ENCODE measurements at places on chromosomes 12 and 14. TPM values are rescaled to one million over a fixed set of nuclear protein-coding genes. Genes with fewer than 3 reads are reported as not detected.

The AJUBA gene
- polyA plus RNA-seq = not detected

The MYF6 gene
- polyA plus RNA-seq = not detected

The BCL11B gene
- polyA plus RNA-seq = 1.0 TPM

The PMCH gene
- polyA plus RNA-seq = not detected

The UTP20 gene
- polyA plus RNA-seq = 4.8 TPM

The HOXC9 gene
- polyA plus RNA-seq = not detected

GRCh38 chr12:130655881-130656280, 60.2 kb downstream of the RIMBP2 start:
- H3K4me3 ChIP-seq = no peak overlapping the region
- DNase-seq = no peak
- H3K36me3 ChIP-seq = no peaks in the 10 kb centered on the region
- H3K27me3 ChIP-seq = peaks cover 8% of the 10 kb centered on the region
- no peak overlapping the region for H3K27ac ChIP-seq
- H3K4me1 ChIP-seq = no peaks in the 10 kb centered on the region

- peaks cover 59% of the 10 kb centered on the region for H3K4me1 ChIP-seq
- no peak for DNase-seq
- H3K27me3 ChIP-seq = no peaks in the 10 kb centered on the region
- peaks cover 8% of the 10 kb centered on the region for H3K36me3 ChIP-seq
- no peak overlapping the region for H3K27ac ChIP-seq
- H3K4me3 ChIP-seq = no peak overlapping the region
Measured at GRCh38 chr14:95132760-95133159, 24.6 kb downstream of the DICER1 start.

- no peak overlapping the region for H3K4me3 ChIP-seq
- H3K36me3 ChIP-seq = peaks cover 6% of the 10 kb centered on the region
- no peak overlapping the region for H3K27ac ChIP-seq
Measured at GRCh38 chr12:62290846-62291245, 30.6 kb downstream of the USP15 start.

DNA sequence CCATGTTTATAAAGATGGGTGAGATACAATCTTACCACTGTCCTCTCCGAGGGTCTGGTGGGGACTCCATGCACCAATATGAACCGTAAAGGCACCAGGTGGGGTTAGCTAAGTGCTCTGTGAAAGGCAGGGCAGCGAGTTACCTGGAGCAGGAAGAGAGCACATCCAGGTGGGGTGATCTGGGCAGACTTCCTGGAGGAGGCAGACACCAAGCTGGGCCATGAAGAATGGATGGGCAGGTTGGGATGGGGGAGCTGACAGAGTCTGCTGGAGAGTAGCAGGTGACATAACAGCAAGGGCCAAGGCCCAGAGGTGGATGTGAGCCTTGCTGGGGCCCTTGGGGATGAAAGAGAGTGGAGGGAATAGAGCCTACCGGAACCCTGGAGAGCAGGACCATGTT, 45.9 kb downstream of the RIN3 start:
- H3K27ac ChIP-seq = peak overlapping the region; percentile 71
- H3K36me3 ChIP-seq = peaks cover 30% of the 10 kb centered on the region
- H3K4me1 ChIP-seq = peaks cover 72% of the 10 kb centered on the region
- no peak overlapping the region for H3K4me3 ChIP-seq

- peaks cover 71% of the 10 kb centered on the region for H3K4me1 ChIP-seq
- no peak for DNase-seq
- no peaks in the 10 kb centered on the region for H3K36me3 ChIP-seq
- H3K27me3 ChIP-seq = peaks cover 28% of the 10 kb centered on the region
- peak overlapping the region; percentile 96 for H3K4me3 ChIP-seq
- peak overlapping the region; percentile 14 for H3K27ac ChIP-seq
Measured at GRCh38 chr14:64508215-64508776, 3.7 kb downstream of the ZBTB1 start.

- no peaks in the 10 kb centered on the region for H3K27me3 ChIP-seq
- H3K4me3 ChIP-seq = no peak overlapping the region
- H3K4me1 ChIP-seq = no peaks in the 10 kb centered on the region
- no peak overlapping the region for H3K27ac ChIP-seq
Measured at GRCh38 chr14:28116716-28117115, 649.9 kb upstream of the FOXG1 start.

GRCh38 chr12:131818821-131819585, 9.2 kb upstream of the MMP17 start:
- DNase-seq = no peak
- H3K27ac ChIP-seq = no peak overlapping the region

DNA sequence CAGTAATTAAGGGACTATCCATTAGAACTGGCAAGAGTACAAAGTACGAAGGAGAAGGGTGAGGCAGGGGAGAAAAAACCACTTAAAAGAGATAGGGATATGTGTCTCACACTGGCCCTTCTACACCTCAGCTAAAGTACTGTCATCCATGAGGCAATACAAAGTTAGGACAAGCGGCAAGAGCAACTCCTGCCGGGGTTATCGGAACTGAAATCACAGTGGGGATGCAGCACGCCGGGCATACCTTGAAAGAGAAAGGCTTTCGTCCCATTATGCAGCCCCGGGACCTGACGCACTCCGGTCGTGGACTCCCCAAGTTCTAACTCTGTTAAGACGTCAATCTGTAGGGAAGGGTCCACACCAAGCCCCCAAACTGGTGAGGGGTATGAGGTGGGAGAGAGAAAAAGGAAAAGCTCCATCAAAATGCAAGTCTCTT, 1.1 kb downstream of the NELL2 start:
- no peak for DNase-seq
- H3K36me3 ChIP-seq = peaks cover 6% of the 10 kb centered on the region
- peak overlapping the region; percentile 84 for H3K4me3 ChIP-seq
- no peak overlapping the region for H3K27ac ChIP-seq

DNA sequence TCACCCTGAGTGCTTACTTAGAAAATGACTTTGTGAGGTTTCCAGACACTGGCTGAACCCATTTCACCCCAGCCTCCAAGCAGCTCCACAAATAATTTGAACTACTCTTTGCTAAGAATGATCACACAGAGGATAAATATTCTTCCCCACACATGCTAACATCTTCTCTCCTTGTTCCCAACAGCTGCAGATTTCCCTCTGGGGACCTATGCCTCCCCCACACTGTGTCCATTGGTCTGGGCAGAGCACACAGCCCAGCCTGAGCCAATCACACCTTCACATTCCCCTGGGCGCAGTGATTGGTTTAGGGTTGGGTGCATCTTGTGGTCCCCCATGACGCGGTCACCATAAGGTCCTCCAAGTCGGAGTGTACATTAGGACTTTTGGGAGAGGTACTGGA, 6.9 kb downstream of the SDR9C7 start:
- H3K27me3 ChIP-seq = no peaks in the 10 kb centered on the region
- no peak overlapping the region for H3K27ac ChIP-seq
- no peaks in the 10 kb centered on the region for H3K36me3 ChIP-seq
- H3K4me3 ChIP-seq = no peak overlapping the region
- no peaks in the 10 kb centered on the region for H3K4me1 ChIP-seq

DNA sequence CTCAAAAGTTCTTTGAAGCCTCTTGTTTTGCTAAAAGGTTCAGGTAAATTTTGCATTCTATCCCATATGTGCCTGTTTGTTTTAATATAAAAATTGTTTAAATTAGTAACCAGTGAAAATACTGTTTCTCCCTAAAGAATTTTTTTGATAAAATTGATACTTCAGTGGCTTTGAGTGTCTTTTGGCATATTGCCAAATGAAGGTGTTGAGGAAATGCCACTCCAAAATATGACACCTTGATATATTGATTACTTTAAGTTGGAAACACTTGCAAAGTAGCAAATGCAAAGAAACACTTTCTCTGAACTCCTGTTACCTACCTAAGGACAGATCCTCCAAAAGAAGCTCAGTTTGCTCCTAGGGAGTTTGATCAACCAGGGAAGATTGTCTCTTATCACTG, 8.4 kb downstream of the STYX start:
- no peak for DNase-seq
- H3K27ac ChIP-seq = peak overlapping the region; percentile 74
- no peaks in the 10 kb centered on the region for H3K27me3 ChIP-seq
- H3K4me1 ChIP-seq = peaks cover 44% of the 10 kb centered on the region
- peaks cover 6% of the 10 kb centered on the region for H3K36me3 ChIP-seq
- no peak overlapping the region for H3K4me3 ChIP-seq

GRCh38 chr12:46825591-46826414, at the start of gene SLC38A4:
TSS of gene SLC38A4 (minus strand) at chr12:46825997. CDS start at chr12:46793071, 32,926 bp downstream.
- H3K27me3 ChIP-seq = peaks cover 8% of the 10 kb centered on the region
- no peaks in the 10 kb centered on the region for H3K4me1 ChIP-seq
- H3K4me3 ChIP-seq = peak within 1 kb of the TSS; percentile 30
- peaks cover 3% of the 10 kb centered on the region for H3K36me3 ChIP-seq
- DNase-seq = no peak
- H3K27ac ChIP-seq = no peak within 1 kb of the TSS

- H3K4me1 ChIP-seq = no peaks in the 10 kb centered on the region
- H3K27ac ChIP-seq = no peak overlapping the region
- H3K4me3 ChIP-seq = no peak overlapping the region
Measured at GRCh38 chr14:62592877-62593276, 452.4 kb downstream of the KCNH5 start.

DNA sequence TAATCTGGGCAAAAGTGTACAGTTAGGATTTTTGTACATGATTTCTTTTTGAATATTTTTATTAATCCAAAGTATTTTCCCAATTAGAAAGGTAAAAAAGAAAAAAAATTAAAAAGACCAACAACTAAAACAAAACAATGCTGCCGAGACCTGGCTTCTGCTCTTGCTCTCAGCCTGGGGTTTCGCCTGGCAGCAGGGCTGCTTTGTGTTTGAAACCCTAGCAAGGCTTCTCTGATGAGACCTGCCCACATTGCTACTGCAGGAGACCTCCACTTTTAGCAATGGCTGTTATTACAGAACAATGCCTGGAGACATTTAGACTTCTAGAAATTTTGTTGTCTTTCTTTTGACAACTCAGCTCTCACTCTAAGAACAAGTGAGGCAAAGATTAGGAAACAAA, 1153.0 kb upstream of the TMEM132C start:
- H3K27ac ChIP-seq = no peak overlapping the region
- H3K4me3 ChIP-seq = no peak overlapping the region
- H3K27me3 ChIP-seq = peaks cover 3% of the 10 kb centered on the region
- no peaks in the 10 kb centered on the region for H3K36me3 ChIP-seq
- H3K4me1 ChIP-seq = no peaks in the 10 kb centered on the region

DNA sequence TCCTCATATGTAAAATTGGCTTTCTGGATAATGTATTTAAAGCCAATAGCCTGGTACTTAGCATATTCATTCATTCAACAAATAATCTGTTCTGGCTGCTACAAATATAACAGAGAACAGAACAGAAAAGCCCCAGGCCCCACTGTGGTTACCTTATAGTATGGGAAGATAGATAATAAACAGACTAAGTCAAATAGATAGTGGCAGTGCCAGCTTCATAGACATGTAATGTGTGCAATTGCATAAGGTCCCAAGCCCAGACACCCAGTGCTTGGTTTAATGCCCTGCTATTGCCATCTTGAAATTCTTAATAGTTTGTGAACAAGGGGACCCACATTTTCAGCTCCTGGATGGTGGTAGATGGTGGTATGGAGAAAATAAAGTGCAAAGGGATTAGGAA, 320.2 kb upstream of the USP15 start:
- DNase-seq = no peak
- no peaks in the 10 kb centered on the region for H3K4me1 ChIP-seq
- no peak overlapping the region for H3K27ac ChIP-seq
- H3K36me3 ChIP-seq = no peaks in the 10 kb centered on the region
- H3K4me3 ChIP-seq = no peak overlapping the region

DNA sequence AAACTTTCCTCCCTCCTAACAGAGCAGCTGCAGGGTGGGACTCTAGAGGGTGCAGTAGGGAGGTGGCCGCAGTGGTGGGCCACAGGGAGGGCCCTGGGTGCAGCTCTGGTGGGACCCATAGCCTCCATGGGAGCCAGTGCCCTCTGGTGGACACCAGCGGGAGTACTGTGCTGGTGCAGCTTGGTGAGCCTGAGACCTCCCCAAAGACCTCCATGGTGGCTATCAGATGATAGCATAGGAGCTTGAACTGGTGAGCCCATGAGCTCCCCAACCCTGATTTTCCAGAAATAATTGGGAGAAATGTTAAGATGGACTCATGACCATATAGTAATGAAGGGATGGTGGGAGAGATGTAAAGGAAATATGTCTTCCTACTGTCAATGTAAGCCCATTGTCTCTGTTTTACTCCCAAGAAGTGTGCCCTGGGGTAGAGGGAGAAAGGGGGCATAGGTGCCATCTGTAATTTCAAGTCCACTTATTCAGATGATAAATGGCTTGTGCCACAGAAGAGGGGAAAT, 98.7 kb downstream of the GAS2L3 start:
- H3K4me3 ChIP-seq = no peak overlapping the region
- no peaks in the 10 kb centered on the region for H3K4me1 ChIP-seq
- no peaks in the 10 kb centered on the region for H3K27me3 ChIP-seq
- H3K27ac ChIP-seq = no peak overlapping the region
- H3K36me3 ChIP-seq = no peaks in the 10 kb centered on the region
- no peak for DNase-seq

- no peaks in the 10 kb centered on the region for H3K27me3 ChIP-seq
- H3K4me3 ChIP-seq = no peak overlapping the region
- H3K27ac ChIP-seq = no peak overlapping the region
- peaks cover 12% of the 10 kb centered on the region for H3K4me1 ChIP-seq
Measured at GRCh38 chr14:24289649-24290280, 9.8 kb downstream of the DHRS1 start.

DNA sequence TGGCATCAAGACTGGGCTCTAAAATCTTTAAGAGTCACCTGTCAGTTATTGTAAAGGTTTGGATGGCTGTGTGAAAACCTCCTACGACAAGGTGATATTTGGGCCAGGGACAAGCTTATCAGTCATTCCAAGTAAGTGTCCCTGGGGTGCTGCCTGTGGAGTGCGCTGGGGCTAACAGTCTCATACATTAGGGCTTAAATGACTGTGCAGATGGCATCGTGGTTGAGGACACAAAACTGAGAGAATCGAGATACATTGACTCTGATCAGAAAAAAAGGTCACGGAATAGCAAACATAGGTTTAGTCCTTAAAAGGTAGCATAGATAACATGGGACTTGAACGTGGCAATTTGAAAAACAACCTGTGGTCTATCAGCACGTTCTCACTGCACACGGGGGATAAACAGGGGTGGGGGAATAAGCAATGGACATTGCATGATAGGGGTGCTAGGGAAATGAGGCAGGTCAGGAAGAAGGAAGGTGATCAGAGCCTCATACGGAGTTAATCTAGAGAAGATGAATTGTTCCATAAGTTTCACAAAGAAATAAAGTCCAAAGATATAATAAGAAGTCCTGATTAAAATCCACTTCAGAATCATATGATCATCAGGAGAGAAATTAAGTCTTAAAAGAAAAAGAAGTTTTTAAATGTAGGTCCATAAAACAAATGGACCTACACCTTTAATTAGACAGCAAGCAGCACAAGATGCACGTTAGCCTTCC, 100.3 kb downstream of the DAD1 start:
- peak overlapping the region; percentile 98 for H3K27ac ChIP-seq
- no peak for DNase-seq
- H3K4me1 ChIP-seq = peaks cover 100% of the 10 kb centered on the region
- H3K27me3 ChIP-seq = peaks cover 2% of the 10 kb centered on the region
- H3K36me3 ChIP-seq = peaks cover 10% of the 10 kb centered on the region
- peak overlapping the region; percentile 81 for H3K4me3 ChIP-seq

Measured in immature natural killer cell (primary cell).